Myometrial cell (primary cell): ENCODE measurements at places on chromosomes 16 and 17. TPM values are rescaled to one million over a fixed set of nuclear protein-coding genes. Genes with fewer than 3 reads are reported as not detected.

The KRTAP2-2 gene
- not detected in 2 replicates for total RNA-seq

The HES7 gene
- 2.0 TPM in 1 of 2 replicates, not detected in the other for total RNA-seq

The CD300E gene
- total RNA-seq = not detected in 2 replicates

The KRTAP4-9 gene
- total RNA-seq = not detected in 2 replicates

The NPIPB6 gene
- 0.71 TPM in 1 of 2 replicates, not detected in the other for total RNA-seq

The IGSF6 gene
- total RNA-seq = not detected in 2 replicates

The ALOX15 gene
- not detected in 2 replicates for total RNA-seq

The PARN gene
- 18.5 and 29.6 TPM in 2 replicates for total RNA-seq

The OR1A1 gene
- not detected in 2 replicates for total RNA-seq

The DLG4 gene
- 13.3 and 14.0 TPM in 2 replicates for total RNA-seq

The ITGA2B gene
- 0.86 TPM in 1 of 2 replicates, not detected in the other for total RNA-seq

The UBB gene
- total RNA-seq = 1,084 and 1,241 TPM in 2 replicates

The MYH3 gene
- under 0.01 TPM in 2 replicates for total RNA-seq

The NCBP3 gene
- 14.1 and 21.8 TPM in 2 replicates for total RNA-seq

The LRRC37A3 gene
- total RNA-seq = 1.9 and 2.9 TPM in 2 replicates

The CHST6 gene
- 0.18 and 1.2 TPM in 2 replicates for total RNA-seq

The GPR179 gene
- not detected in 2 replicates for total RNA-seq
